ENCODE measurements at places on chromosomes 7 and 10. TPM values are rescaled to one million over a fixed set of nuclear protein-coding genes. Genes with fewer than 3 reads are reported as not detected.

ABCA13 gene
- total RNA-seq: 1.7 TPM

ZC3HAV1 gene
- total RNA-seq: 28.3 TPM

KLF14 gene
- total RNA-seq: 0.20 TPM

SEC31B gene
- 1.9 TPM for total RNA-seq

WEE2 gene
- 0.03 TPM for total RNA-seq

CREB3L2 gene
- 18.8 TPM for total RNA-seq

BICC1 gene
- 7.9 TPM for total RNA-seq

MUC12 gene
- not detected for total RNA-seq

MARCHF5 gene
- 9.8 TPM for total RNA-seq

AKR1C8 gene
- not detected for total RNA-seq

OR13A1 gene
- total RNA-seq: not detected

SNCG gene
- 3.9 TPM for total RNA-seq

LIPN gene
- not detected for total RNA-seq

DNA sequence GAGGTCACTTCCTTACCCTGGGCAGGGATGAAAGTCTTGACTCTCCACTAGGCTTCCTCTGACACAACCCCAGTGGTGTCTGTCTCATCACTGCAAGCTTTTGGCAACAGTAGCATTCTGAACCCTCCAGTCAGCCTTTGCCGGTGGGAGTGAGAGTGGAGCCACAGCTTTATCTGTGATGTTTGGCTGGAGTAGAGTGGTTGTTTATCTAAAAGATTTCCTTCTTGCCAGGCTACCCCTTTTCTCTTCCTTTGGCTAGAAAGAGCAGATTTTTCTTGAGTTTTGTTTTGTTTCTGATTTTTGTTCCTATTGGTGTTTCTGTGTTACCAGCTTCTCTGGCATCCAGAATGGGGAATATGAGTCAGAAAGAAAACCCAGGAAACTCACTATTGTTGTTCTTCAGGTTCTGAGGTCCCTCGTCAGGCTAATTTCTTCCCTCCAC is 98.9 kb upstream of the KIF5B start:
- DNase-seq: peak; percentile 46

DNA sequence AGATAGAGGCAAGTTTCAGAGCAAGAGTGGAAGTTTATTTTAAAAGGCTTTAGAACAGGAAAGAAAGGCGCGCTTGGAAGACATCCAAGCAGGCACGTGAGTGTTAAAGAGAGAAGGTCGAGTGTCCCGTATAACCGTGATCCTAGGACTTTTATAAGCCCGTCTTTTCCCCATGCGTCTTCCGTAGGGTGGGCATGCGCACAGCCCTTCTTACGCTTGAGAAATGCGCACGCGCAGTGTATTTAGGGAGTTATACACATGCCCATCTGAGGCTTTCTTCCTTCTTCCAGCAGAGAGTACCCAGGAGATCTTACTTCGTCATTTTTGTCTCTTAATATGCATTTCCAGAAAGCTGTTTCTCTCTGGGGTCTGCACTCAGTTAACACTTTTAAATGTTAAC is 52.4 kb downstream of the CALD1 start:
- DNase-seq: no peak

DNA sequence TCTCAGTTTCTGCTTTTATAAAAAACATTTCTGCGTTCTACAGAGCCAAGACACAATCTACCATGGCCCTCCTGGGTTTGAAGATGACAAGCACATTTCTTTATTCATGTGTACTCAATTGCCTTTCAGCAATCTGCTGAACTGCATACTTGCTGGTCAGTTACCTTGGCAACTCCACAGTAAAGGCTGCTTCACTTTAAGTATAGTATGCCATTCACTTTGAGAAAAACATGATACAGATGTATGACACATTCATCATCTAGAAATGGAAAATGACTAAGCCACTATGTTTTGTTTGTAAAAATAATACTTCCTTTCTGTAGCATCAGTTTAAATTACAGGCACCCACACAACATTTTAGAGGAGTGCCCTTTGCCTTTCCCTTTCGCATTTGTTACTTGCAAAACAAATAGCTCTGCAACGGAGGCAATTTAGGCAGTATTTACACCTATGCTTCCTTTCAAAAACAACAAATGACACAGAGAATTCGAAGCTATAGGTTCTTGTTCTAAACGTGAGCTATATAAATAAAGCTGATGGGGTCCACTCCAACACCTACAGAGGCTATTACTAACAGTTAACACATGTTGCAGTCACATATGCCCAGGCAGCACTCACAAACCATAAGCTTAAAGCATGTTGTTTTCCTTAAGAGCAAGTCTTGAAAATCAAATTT is 23.5 kb downstream of the SGCE start:
- DNase-seq: peak; percentile 92

GRCh38 chr7:138097064-138097741 is 20.9 kb downstream of the AKR1D1 start:
- DNase-seq: peak; percentile 23

DNA sequence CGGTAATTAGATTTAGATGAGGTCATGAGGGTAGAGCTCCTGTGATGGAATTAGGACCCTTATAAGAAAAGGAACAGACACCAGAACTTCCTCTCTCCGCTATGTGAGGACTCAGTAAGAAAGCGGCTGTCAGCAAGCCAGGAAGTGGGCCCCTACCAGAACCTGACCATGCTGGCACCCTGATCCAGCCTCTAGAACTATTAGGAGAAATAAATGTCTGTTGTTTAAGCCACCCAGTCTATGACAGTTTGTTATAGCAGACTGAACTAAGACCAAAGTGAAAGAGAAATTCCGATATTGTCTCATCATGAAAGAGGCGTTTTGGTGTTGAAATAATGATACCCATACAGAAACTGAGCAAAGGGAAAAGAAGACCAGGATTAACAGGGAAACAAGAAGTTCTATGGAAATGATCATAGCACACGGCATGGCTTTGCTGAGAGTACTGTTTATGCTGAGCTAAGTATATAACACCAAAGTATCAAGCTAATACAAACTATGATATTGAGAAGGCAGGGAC is 9.2 kb downstream of the CLEC2L start:
- no peak for DNase-seq

- DNase-seq: no peak
Observed at GRCh38 chr7:90839727-90840291, 243.7 kb downstream of the CDK14 start.

- no peak for DNase-seq
Observed at GRCh38 chr10:12198156-12198555, 2.2 kb downstream of the CDC123 start.

- no peak for DNase-seq
Observed at GRCh38 chr10:131819241-131820072, 81.4 kb upstream of the PPP2R2D start.

- no peak for DNase-seq
Observed at GRCh38 chr7:6477318-6477660, 29.5 kb upstream of the DAGLB start.

- no peak for DNase-seq
Observed at GRCh38 chr7:25632616-25633015, 404.3 kb upstream of the NPVF start.

DNA sequence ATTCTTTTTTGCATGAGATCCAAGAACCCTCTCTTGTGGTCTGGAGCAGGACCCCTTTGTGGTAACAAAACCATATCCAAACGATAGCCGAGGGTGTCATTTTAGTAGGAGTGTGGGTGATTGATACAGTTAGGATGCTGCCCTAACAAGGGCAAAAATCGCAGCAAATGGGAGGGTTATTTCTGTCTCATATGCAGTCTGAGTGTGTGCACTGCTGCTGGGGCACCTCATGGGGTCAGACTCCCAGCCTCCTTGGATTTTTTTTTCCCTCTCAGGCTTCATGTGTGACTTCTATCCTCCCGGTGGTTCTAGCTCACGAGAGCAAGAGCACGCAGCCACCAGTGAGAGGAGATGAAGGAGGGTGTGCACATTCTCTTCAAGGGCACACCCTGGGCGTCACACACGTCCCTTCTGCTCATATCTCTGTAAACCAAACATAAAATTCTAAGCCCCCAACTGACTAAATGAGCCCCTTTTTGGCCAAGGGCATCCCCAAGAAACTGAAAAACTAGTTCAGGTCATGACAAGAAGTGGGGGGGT is 28.6 kb upstream of the IL15RA start:
- no peak for DNase-seq

- DNase-seq: peak; percentile 11
Observed at GRCh38 chr7:103989785-103990767, 618 bp upstream of the RELN start.

DNA sequence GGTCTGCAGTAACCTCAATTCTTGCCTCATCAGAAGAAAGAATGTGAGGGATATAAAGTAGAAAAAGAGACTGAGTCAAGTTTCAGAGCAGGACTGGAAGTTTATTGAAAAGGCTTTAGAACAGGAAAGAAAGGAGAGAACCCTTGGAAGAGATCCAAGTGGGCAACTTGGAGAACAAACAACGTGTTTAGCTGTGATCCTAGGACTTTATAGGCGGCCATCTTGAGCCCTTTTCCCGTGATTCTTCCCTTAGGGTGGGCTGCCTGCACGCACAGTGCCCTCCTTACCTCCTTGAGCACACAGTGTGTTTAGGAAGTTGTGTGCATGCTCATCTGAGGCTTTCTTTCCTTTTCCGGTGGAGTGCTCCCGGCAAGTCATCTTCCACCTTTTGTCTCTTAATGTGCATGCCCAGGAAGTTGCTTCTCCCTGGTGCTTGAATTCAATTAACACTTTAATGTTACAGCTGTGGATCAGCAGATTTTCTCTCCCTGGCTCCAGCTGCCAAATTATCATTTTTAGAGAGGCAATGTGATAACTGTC is 59.8 kb downstream of the ENTPD1 start:
- DNase-seq: no peak

DNA sequence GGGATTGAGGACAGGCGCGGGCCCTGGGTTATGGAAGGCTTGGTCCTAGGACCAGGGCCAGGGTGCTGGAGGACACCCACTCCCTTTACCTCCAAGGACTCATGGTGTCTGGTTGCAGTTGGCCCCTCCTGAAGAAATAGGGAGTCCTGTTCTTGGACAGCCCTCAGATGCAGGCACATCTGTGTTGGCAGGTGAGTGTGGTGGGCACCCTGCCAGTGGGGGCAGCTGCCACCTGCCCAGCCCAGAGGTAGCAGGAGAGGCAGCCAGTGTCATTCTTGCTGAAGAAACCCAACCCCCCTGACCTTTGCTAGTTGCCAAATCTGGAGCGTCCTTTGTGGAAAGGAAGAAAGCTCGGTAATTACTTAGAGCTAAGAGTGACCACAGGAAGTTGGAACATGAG is 8.3 kb downstream of the GALNT17 start:
- no peak for DNase-seq

DNA sequence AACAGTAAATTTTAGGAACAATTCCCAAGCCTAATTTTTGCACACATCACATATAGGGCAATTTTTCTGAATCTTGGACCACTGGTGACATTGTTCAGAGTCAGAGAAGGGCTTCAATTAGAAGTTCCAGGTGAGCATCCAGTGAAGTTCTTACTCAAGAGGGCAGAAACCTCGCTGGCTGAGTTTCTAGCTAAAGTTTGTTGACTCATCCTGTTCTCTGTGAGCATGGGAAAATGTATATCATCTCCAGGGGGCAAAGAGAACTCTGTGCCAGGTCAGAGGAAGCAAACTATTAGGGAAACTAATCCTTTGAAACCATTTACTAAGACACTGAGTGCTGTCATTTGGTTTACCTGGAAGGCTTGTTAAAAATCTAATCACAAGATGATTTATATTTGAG is 695.6 kb upstream of the IGFBP3 start:
- peak; percentile 18 for DNase-seq

DNA sequence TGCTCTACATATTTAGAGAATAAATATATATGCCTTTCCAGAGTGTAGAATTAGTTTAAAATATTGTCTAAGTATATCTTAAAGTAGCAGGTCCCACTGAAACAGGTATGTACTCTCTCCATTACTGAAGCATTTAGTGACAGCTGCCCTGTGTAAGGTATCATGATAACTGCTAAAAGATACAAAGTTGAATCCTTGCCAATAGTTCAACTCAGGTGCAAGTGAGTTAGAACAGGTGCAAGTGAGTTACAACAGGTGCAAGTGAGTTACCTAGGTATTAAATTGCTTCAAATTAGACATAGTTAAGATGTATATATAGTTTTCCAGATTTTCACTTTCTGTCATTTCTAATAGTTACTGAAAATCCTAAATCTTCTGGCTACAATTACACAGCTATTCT is 119.1 kb downstream of the CNOT4 start:
- DNase-seq: no peak

- peak; percentile 42 for DNase-seq
Observed at GRCh38 chr7:115004121-115004520, 82.2 kb downstream of the MDFIC start.

DNA sequence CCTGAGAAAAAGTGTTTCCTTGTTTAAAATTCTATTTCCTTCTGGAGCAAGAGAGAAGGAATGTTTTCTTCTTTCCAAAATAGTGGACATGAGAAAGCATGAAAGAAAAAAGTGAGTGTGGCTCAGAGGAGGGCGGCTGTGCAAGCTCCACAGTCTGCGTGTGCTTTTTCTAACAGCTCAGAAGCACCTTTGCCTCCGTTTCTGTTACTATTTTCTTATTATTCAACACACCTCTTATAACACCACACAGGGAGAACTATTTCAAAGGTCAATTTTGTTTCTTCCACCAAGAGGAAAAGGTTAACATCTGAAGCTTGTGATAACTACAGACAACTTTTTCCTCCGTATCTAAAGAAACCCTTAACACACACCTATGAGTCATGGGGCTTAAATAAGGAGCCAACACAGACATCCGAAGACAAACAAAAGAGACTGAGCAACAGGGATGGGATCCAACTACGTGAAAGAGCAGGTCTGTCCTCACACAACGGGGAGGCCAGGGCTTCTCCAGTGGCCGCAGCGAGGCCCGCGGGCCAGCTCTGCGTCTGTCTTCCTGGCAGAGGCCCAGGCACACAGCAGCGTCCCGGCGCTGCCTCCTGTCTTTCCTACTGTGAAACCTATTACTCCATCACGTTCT is 36.2 kb upstream of the NCAPG2 start:
- DNase-seq: peak; percentile 95

GRCh38 chr7:132743974-132744373 is 167.7 kb upstream of the PLXNA4 start:
- no peak for DNase-seq

DNA sequence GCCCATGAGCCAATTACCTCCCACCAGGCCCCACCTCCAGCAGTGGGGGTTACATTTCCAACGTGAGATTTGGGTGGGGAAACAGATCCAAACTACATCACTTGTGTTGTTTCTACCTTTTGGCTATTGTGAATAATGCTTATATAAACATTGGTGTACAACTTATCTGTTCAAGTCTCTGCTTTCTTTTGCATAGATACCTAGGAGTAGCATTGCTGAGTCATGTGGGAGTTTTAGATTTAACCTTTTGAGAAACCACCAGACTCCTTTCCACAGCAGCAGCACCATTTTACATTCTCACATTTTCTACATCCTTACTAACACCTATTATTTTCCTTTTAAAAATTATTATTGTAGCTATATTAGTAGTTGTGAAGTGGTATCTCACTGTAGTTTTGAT is 14.4 kb upstream of the FRA10AC1 start:
- no peak for DNase-seq
